ENCODE measurements at places on chromosomes 7 and 10.

DNA sequence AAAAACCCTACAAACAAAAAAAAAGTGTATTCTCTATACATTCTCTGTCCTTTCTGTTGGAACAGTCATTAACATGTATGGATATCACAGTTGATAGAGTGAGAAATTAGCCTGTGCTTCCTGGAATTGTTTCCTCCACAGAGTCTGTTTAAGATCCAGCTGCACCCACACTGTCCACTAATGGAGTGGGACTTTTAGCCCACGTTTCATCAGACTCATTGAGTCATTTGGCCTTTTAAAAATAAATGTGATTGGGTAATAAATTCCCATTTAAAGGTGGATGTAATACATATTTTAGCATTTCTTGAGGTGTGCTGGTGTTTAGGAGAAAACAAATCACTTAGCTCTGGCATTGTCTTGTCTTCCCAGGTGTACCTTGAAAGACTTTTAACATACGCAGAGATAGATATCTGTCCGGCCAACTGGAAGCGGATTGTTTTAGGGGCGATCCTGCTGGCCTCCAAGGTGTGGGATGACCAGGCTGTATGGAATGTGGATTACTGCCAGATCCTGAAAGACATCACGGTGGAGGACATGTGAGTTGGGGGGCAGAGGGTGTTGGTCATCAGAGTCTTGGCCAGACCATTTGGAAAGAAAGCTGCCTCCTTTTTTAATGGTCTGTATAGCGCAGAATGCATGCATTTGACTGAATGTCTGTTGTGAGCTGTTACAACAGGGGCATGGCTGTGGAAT, 52.3 kb upstream of the GJD4 start:
- no peak for DNase-seq

- no peak for DNase-seq
Measured at GRCh38 chr10:133237588-133238465, at the start of gene VENTX. VENTX (plus strand) TSS chr10:133237855; CDS start chr10:133237915, 60 bp downstream.

GRCh38 chr7:100371561-100372171, 1.6 kb upstream of the PILRA start:
- DNase-seq = no peak

DNA sequence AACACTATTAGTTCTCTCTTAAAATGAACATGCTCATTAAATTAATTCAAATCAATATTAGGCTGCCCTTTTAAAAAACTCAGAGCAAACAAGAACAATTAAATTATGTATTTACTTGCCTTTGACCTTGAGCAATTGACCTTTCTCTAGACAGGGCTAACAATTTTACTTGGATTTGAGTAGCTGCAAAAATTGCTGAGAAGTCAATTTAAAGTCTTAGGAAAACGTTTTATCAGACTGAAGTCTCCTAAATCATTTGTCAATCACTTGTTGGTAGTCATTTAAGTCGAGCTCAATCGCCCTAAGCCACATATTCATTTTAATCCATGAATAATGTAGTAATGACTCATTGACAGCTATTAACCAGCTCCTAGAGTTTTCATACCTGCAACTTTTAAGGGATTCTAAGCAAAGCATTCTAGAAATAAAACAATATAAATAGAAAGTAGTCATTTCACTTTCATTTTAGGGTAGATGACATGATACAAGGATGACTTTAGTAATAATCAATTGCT, 84.9 kb upstream of the SEC61G start:
- DNase-seq = no peak

GRCh38 chr7:131097662-131098376, 229.9 kb upstream of the MKLN1 start:
- DNase-seq = no peak

- DNase-seq = no peak
Measured at GRCh38 chr10:74078037-74078436, 72.6 kb downstream of the AP3M1 start.

DNA sequence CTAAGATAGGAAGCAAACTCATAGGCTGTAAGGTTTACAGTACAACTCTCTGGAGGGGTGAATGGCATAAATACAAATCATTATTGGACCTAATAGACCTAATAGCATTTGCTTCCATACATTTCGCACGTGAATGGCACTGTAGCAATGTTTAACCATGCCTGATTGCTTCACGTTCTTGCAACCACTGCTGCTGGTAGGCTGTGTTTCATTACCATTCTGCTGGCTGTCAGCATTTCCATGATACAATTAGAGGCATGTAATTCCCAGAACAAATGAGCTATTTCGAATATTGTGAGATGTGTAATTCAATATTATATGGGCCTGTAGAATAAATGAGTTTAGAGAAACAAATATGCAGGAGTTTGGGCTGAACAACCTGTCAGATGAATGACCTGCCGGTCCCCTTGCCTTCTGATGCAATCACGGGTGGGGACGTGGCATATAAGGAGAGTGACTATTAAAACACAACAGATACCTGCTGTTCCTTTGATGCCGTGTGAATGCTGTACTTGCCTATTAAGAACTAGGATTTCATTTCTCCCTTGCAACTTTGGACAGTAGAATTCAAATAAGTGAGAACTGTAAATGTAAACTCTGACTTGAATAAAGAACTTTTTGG, 393.4 kb downstream of the ACTR3B start:
- DNase-seq = no peak

DNA sequence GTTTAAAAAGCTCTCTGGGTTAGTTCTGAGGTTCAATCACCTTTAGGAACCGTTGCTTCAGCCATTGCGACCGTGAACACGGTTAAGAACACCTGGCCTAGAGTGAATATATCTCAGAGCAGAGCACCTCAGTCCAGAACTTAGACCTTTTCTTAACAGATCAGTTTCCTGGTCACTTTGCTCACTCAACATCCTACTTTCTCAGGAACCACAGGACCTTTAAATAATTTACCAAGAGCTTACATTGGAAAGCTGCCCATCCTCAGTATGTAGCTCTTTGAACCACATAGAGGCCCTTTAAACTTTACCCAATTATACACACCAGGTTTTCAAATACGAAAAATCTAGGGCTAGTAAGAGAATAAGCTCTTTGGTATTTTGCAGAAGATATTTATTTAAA, 153.2 kb downstream of the NRBF2 start:
- no peak for DNase-seq

DNA sequence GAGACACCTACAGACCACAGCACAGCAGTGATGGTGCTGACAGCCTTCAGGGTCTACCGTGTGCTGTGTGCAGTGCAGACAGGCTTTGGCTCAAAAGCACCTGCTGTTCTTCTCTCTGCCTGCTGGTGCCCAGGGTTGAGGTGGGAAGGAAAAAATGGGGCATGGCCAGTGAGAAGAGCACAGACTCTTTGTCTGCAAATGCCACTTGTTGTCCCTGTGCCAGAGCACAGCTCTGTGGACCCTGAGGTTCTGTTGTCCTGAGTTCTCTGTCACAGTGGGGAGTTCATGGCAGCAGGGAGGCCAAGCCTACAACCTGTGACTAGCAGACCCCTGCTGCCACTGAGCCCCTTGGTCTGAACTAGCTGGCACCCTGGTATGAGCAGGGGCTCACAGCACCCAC, 376.7 kb downstream of the GLRX3 start:
- no peak for DNase-seq

DNA sequence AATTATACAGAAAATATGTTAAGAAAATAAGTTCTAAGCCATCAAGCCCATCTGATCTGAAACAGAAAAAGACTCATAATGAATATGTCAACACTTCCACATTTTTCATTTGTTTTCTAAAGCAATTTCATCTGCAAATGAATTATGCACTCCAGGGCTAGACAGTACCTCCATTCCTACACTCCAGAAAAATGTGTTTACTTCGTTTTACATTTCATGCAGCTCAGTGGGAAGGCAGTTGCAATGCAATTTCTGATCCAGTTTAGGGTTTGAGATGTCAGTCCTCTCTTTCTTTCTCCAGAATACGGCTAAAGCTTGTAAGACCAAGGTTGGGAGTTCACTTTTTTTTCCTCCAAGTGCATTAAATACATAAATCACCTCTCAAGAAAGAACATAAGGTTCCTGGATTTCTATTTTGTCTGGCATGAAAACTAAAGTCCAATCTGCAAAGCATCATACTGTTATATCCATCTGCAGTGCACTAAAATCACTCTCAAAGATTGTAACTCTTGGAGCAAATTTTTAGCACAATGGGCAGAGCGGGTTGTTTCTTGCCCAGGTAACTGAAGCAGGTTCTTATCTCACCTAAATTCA, 348.8 kb upstream of the C7orf33 start:
- no peak for DNase-seq

DNA sequence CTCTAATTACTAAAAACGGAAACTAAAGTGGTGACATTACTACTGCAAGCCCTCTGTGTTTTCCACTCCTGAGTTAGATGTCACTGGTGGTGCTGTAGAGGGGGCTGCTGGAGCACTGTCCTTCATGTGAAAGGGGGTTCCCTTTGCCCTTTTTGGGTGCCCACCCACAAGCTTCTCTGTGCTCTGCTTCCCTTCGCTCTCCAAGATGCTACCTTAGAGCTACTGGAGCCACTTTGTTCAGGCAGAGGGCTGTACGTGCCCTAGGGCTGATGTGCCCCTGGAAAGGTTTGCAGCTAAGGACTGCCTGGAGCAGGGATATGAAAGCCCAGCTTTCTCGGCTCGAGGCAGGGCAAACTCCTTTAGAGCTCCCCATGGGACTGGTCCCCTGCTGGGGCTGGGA, 28.3 kb downstream of the EMX2 start:
- DNase-seq = no peak

DNA sequence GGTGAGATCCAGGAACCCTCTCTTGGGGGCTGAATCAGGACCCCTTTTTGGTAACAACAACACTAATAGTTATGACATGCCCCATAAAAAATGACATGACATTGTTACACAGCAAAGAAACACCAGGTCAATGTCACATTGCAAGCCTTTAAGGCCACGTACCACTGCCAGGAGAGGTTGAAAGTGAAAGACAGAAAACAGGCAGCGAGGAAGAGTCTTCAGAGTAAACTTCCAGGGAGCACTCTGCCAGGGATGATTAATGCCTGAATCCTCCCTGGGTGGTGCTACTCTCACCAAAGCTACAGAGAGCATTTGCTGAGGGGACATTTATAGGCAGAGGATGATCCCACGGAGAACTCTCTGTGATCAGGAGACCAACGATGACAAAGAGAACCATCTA, 551.6 kb downstream of the CALN1 start:
- no peak for DNase-seq

DNA sequence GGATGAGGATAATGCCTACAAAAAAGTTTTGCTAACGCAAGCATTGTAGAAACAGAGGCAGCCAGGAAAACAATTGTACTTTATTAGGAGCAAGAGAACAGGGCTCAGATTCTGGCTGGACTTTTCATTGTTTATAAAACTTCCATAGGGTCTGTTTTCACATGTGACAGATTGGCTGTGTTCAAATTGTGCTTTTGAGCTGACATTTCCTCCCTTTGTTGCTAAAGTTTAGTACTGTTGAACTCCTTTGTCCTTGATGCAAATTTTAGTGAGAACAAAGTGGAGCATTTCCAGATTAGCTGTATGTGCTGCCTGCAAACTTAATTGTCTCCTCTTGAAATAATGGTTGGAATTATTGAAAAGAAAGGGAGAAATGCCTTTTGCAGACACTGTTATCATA, 221.0 kb upstream of the FZD1 start:
- no peak for DNase-seq

DNA sequence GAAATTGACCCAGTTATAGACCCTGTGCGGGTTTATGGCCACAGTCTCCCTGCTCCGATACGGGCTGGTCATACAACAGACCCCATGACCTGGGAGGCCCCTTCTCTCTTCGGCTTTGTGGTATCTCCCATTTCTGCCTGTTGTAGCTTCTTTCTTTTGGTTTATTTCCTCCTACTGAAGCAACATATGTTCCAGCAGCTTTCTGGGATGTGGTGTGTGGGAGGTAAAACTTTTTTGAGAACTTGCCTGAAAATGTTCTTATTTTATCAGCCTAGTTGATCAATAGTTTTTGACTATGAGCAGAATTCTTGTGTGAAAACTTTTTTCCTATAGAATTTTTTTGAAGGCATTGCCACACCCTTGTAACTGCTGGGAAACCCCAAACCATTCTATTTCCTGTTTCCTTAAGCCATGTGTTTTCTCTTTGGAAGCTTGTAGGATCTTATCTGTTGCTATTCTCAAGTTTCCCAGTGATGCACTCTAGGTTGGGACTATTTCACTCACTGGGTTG, 80.0 kb downstream of the DAGLB start:
- DNase-seq = no peak

GRCh38 chr7:154259396-154259795, 207.2 kb downstream of the DPP6 start:
- DNase-seq = no peak

DNA sequence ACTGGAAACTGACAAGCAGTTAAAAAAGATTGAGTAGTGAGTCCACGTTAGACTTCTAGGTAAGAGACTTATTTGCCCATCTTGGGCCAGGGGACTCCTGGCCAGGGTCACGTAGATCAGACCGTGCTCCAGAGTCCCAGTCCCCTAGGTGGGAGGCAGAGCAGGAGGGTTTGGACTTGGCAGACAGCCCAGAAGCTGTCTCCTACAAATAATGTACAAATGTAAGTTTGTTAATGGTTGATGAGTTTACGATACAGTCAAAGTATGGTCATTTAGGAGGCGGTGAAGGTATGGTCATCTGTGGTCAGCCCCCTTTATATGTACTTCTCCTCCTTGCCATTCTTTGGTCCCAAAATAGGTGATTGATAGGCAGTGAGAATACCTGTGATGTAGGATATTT, 28.2 kb downstream of the INPP5F start:
- DNase-seq = no peak

GRCh38 chr10:117619707-117620405, 77.3 kb downstream of the EMX2 start:
- no peak for DNase-seq

GRCh38 chr10:88239212-88239611, 343.9 kb downstream of the RNLS start:
- no peak for DNase-seq

GRCh38 chr7:103343332-103343731, 1.2 kb downstream of the DNAJC2 start:
- no peak for DNase-seq

DNA sequence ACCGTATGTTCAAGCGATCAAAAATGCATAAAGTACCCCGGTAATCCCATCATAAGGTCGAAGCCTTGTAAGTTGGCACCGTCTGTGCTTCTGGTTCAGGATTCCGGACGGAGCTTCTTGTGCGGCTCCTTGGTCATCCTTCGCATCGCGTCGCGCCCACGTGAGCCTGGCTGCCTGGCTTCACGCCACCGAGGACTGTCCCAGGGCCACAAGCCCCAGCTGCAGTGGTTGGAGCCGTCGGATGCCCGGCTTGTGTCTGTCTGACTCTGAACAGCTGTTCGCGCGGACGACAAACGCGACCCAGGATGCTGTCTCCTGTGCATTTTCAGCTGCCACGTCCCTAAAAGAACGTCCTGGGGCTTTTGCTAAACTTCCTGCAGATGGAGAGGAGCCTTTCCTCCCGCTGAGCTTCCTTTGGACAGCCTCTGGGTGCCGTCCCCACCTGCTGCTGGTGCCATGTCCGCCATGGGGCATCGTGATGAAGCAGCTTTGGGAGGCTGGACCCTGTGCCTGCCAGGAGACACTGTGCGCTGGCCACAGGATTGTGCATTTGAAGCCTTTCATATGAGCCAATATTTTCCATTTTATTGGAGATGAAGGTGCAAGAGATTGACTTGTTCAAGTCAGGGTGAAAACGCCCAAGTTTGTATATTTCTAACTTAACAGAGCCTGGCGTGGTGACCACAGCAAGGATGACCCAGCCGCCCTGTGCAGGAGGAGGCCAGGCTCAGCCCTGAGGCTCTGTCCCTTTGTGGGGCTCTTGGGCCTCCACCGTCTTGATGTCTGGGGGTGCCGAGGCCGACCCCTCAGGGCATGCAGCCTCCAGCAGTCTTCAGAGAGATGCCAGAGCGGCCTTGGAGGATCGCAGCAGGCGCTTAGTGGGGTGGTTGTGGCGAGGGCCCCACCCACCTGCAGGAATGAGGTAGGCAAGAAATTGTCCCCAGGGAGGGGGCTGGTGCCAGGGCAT, 6.7 kb upstream of the JAKMIP3 start:
- DNase-seq = no peak

- no peak for DNase-seq
Measured at GRCh38 chr7:99030951-99031350, 113.0 kb downstream of the SMURF1 start.

All from neural crest cell (in vitro differentiated cells).